Naive B cell (primary cell): ENCODE measurements at places on chromosomes 6 and 20.

- DNase-seq, result no peak
Measured at GRCh38 chr6:166774292-166774691, 147.2 kb upstream of the RPS6KA2 start.

GRCh38 chr6:8391934-8392333, 43.4 kb downstream of the SLC35B3 start:
- no peak for DNase-seq

- DNase-seq, result no peak
Measured at GRCh38 chr6:13989496-13990144, 64.9 kb downstream of the RNF182 start.

- DNase-seq, result no peak
Measured at GRCh38 chr20:50711113-50711825, 19.9 kb upstream of the RIPOR3 start.

DNA sequence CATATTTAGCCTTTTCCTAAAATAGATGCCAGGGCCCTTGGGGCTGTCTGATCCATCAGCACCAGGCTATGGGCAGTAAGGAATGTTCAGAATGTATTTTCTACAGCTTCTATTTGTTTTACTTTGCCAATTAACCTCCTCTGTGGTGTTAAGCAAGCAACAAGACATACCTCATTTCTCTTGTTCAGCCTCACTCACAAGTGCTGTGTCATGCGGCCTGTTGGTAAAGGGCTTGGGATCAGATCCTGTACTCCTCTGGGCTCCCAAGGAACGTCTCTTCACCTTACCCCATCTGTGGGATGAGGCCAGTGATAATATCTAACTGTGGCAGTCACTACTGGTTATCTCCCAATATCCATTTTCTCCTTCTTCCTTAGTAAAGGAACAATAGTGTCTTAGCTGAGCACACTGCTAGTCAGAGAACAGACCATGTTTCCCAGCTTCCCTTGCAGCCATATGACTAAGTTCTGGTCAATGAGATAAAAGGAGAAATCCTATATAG, 7.0 kb upstream of the DSTN start:
- no peak for DNase-seq

- DNase-seq, result no peak
Measured at GRCh38 chr6:82298012-82298411, 50.5 kb upstream of the IBTK start.
